ENCODE measurements at places on chromosomes 7 and 10.

GRCh38 chr7:22427855-22428254 lies 70.9 kb upstream of the RAPGEF5 start:
- DNase-seq, result no peak

- DNase-seq, result no peak
Measured at GRCh38 chr7:142463401-142463850, 205.6 kb upstream of the PRSS58 start.

GRCh38 chr7:127755521-127755920 lies 103.5 kb downstream of the SND1 start:
- DNase-seq, result no peak

DNA sequence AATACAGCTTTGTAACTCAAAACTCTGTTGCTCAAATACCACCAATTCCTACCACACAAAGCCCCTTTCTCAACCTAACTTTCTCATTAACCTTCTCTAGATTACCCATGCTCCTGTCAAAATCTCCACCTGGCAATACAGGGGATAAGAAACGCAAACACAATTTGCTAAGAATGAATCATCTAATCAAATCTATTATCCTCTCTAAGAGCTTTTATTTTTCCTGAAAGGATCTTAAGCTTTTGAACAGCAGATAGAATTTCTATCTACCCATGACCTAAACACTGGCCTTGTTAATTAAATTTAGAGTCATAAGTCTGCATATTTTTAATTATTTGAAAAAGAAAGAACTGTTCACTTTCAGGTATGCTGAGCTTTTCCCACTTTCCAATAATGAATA lies 98.3 kb downstream of the HBP1 start:
- DNase-seq, result no peak

GRCh38 chr7:13984061-13984460 lies 5.4 kb downstream of the ETV1 start:
- no peak for DNase-seq

DNA sequence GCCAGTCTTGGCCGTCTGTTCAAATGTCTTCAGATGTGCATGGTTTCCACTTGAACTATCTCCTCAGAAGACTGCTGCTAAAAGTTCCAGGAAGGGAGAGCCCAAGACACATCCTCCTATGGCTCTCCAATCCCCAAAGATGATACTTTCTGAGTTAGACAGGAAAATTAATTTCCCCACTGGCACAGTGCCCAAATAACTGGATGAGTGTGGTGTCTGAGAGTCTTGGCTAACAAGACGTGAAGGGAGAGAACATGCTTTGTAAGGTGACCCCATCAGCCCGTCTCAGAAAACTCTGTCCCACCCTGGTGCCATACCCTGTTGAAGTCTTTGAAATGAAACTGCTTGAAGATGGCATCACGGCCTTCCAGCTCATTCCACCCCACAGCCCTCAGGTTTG lies 2.9 kb downstream of the PCBD1 start:
- no peak for DNase-seq

DNA sequence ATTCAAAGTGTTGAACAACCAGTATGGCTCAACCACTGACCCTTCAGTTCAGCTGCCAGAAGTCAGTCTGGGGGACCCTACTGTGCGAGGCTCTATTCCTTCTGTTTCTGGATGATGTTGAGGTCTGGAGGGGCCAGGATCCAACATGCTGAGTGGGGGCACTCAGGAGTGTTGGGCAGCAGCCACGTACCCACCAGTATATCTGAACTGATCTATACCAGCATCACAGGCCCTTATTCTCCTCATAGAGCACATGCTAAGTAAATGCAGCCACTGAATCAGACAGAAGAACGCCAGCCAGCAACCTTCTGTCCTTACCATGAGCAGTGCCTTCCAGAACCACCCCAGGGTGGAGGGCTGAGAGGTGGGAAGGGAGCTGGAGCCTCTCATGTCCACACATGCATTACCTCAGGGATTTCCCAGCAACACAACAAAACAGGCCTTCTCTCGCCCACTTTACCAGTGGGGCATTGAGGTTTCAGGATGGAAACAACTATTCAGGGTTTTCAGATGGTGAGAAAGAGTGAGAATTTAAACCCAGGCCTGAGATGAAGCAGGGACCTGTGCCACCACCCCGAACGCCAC lies 6.8 kb upstream of the MSMB start:
- DNase-seq, result no peak

- DNase-seq, result no peak
Measured at GRCh38 chr10:96420228-96421009, 61.6 kb upstream of the OPALIN start.

DNA sequence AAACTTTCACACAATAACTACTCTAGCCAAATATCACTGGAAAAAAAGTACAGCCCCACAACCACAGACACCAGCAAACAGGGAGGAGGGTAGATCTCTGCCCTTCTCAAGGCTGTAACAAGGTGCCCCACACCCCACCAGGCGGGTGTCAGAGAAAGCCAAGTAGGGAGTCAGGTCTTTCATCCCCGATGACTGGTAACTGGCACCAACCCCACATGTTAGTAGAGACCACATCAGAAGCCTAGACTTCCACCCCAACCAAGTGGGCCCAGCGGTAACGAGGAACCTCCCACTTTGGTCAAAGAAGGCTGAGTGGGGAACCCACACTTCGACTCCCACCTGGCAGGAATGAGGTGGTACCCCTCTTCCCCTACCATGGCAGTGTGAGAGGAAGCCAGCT lies 16.4 kb upstream of the RUFY2 start:
- DNase-seq, result no peak

- no peak for DNase-seq
Measured at GRCh38 chr10:57218382-57218781, 857.3 kb upstream of the ZWINT start.

DNA sequence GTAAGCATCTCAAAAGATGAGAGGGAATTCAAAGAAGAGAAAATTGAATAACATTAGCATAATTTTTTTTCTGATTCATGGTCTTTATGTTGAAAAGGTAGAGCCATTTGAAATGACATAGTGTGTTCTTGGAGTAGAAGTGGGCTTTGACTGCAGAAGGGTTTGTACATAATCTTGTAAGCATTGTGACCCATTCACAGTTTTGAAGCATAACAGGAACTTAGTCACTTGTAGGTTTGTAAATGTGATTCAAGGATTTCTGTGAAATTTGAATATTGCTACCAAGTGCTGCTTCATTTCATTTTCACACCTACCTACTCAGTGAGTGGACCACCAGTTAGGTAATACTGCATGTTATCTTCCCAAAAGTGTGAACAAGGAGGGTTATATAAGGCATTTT lies 68.6 kb downstream of the PON1 start:
- DNase-seq, result no peak

DNA sequence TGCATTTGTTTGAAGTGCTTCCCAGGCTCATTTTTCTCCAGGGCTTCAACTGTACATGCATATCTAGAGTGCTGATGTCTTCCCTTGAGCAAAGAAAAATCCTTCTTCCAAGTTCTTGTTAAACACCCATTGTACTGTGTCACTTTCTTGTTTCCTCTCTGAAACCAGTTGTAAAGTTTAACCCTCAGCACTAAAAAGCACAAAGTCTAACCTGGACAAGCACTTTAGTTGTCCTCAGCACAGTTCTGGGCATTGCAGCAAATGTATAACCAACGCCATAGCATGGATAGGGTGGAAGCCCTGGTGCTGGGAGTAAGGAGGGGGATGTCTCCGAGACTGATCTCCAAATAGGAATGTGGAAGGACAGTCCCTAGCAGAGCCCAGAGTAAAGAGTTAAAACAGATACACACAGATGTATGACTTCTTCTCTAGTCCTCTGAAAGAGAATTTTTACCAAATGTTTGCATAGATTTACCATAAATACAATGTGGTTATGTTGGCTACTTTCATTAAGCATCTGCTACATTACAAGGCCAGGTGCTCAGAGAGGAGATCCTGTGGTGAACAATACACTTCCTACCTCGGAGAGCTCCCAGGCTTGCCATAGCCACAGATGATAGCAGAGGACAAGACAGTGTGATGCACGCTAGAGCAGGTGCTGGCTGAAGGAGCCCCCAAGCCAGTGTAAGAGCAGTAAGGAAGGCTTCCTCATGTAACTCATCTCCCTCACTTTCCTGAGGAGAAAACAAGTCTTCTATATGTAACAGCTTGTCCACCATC lies 57.0 kb downstream of the DNAJC12 start:
- no peak for DNase-seq

- no peak for DNase-seq
Measured at GRCh38 chr7:106312099-106312871, 27.5 kb upstream of the NAMPT start.

GRCh38 chr7:98000356-98000755 lies 10.4 kb upstream of the OCM2 start:
- DNase-seq, result no peak

DNA sequence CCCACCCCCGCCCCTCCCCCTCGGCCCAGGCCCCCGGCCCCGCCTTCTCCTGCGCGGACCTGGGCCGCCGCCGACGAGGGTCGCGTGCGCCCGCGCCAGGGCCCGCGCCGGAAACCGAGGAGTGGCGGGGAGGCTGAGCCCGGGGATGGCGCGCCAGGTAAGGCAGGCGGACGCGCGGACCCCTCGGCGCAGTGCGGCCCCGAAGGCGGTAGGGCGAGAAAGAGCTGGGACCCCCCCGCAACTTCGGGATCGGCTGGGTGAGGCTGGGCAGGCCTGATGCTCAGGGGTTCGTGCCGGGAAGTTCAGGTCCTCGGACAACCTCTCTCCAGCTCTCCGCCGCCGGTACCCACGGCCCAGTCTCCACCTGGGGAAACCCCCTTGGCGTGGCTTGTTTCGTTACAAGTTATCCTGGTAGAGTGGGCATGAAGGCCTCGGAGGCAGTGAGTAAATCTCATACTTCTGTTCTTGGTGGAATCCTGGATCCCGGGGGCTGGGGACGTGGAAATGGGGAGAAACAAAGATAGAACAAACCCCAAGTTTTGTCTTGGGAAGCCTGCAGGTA lies 58.4 kb downstream of the ZNF467 start:
- no peak for DNase-seq

DNA sequence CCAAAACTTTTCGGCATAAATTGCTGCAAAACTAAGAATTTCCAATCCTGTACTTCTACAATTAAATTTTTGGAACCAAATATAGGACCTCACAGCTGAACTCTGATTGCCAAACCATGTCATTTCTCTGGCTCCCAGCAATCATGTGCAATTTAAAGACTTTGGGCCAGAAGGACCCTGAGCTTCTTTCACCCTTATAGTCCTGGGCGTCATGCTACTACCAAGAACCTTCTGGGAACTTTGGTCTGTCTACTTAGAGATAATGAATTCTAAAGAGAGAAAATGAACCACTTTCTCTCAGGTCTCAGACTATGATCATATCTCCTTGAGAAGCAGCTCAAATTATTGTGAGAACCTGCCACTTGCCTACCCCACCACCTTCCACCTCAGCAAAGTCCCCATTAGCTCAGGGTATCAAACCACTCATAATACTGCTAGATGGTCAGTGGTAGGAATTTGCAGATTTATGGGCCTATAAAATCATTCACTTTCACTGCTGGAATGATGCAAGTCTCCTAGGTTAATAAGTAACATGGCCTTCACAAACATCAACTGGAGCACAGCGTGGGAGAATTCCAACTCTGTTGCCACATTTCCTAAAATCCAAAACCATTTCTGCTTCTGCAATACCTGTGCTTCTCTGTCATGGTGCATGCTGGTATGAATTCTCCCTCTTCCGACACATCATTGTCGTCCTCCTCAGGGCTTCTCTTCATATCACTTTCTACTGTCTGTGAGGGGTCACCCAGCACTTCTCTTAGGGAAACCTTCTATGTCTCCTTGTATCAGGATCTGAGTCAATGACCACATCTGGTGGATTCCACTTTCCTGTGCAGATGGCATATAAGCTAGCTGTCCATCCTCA lies 6.6 kb upstream of the WDR91 start:
- DNase-seq, result no peak

DNA sequence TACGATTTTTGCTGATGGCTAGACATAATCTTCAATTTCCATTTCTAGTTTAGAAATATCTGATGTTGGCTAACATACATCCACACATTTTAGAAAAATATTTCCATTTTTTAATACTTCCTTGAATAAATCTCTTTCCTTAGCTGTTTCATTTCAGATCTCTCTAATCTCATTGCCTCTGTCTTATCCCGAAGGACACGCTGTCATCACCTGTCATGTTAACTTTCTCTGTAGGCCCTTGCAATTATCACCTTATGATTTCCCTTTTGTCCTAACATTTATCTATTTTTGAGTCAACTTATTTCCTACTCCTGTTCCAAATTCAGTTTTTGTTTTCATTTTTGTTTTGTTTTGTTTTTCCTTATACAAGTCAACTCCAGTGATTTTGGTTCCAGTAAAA lies 173.1 kb upstream of the POM121L12 start:
- DNase-seq, result no peak

- DNase-seq, result peak; percentile 100
Measured at GRCh38 chr7:23246555-23246954, at the start of gene GPNMB. Gene GPNMB (plus strand): TSS chr7:23246775. CDS start chr7:23246858, 83 bp downstream.

DNA sequence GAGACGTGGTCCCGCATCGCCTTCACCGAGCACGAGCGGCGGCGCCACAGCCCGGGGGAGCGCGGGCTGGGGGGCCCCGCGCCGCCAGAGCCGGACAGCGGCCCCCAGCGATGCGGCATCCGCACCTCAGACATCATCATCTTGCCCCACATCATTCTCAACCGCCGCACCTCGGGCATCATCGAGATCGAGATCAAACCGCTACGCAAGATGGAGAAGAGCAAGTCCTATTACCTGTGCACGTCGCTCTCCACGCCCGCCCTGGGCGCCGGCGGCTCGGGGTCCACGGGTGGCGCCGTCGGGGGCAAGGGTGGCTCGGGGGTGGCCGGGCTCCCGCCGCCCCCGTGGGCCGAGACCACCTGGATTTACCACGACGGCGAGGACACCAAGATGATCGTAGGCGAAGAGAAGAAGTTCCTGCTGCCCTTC lies 737 bp downstream of the CNNM2 start:
- DNase-seq, result no peak

- DNase-seq, result no peak
Measured at GRCh38 chr7:46390042-46390441, 469.0 kb upstream of the IGFBP3 start.

GRCh38 chr7:85184599-85185423 lies 2.0 kb downstream of the SEMA3D start:
- no peak for DNase-seq

DNA sequence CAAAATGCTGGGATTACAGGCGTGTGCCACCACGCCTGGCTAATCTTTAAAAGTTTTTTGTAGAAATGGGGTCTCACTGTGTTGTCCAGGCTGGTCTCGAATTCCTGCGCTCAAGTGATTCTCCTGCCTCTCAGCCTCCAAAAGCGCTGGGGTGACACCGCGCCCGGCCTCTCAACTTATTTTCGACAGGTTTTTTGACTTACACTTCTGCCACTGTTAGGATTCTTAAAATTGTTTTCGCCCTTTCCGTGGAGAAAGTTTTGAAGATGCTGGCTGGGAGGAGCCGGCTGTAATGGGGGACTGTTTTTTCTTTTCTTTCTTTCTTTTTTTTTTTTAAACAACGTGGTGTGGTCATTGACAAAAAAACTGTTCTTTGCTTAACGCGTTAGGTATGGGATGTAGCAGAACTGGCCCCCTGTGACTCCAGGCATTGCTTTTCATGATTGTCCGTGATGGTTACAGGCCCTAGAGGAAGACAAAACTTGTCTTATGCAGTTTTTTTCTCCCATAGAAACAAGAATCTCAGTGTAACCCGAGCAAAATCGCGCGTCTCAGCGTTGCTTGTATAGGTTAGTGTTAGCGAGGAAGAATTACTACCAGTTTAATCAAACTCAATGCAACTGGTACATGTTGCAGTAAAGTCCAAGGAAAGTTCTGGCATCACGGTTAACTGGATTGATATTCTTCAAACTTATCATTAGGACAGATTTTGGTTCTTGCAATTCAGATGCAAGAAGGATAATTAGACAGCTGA lies 72.2 kb downstream of the DAGLB start:
- DNase-seq, result peak; percentile 44

- no peak for DNase-seq
Measured at GRCh38 chr10:22335173-22335933, 9.9 kb upstream of the SPAG6 start.

GRCh38 chr10:5142199-5142598 lies 42.8 kb downstream of the AKR1C8 start:
- no peak for DNase-seq

Measured in COLO829 (cell line).